AG09309 (cell line): ENCODE measurements at places on chromosomes 6 and 20.

- peak; percentile 49 for DNase-seq
Measured at GRCh38 chr6:45791211-45792168, 224.2 kb downstream of the CLIC5 start.

GRCh38 chr6:149922642-149923326 lies at the start of gene RAET1G:
TSS of gene RAET1G (minus strand) at chr6:149923121. CDS start at chr6:149923010, 111 bp downstream.
- peak; percentile 83 for DNase-seq

- DNase-seq = no peak
Measured at GRCh38 chr20:23654717-23655116, 17.0 kb upstream of the CST3 start.

DNA sequence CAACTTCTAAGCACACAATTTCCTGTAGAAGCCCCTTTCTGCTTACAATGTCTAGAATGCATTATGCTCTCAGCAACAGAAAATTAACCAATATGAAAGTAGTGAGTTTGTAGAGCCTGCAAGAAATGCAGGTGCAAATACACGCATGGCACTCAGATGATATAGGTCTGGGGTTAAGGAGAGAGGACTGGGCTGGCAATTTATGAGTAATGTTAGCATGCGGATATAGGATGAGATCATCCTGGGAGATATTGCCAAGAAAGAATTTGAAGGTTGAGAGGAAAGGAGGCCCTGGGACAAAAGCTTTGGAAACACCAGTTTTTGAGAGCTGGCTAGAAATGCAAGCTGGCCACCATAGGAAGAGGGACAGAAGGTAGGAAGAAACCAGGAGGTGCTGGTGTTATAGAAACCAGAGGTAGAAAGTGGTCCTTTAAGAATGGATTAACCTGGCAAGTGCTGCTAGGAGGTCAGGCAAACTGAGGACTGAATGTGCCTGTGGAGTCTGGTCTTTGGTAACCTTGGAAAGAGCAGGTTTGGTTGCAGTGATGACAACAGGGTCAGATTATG lies 183.2 kb upstream of the MYLIP start:
- no peak for DNase-seq

DNA sequence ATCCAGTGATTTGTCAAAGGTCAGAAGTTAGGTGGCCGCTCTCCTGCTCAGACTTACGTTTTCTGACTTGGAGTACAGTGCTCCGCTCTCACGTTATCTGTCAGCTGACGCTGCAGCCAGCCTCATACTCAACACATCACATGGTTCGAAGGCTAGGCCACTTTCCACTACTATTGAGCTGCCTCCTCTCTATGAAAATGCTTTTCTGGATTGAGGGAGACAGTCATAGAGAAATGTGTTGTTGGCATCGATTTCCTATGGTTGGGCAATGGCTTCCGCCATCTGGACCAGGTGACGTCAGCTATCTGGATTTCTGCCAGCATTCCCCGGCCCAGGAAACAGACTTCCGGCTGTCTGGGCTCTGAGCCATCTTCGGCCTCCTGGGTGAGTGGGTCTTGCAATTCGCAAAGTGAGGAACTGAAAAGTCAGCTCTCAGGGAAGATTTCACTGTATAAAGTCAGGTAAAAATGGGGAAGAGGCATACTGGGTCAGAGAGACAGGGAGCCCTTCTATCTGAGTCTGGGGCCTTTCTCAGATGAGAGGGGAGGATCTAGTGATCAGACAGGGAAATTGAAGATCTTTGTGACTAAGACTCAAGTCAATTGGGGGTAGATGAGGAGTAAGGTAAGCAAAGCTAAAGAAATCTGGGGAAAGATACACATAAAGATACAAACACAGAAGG lies 37.5 kb upstream of the IER3 start:
- peak; percentile 98 for DNase-seq

DNA sequence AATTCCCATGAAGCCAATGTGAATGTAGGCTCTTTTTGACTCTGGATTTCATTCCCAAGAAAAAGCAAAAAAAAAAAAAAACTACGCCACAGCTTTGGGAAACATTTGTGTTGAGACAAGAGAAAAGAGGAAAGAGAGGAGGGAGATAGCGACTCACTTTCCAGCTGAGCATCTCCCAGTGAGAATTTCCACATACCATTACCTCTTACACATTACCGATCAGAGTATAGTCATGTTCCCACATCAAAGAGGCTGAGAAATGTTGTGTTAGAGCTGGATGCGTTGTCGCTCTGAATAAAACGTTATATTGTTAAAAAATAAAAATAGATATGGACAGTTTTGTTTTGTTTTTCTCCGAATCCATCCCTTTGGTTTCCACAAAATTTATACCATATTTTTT lies 1019.3 kb upstream of the ADGRB3 start:
- DNase-seq = no peak

DNA sequence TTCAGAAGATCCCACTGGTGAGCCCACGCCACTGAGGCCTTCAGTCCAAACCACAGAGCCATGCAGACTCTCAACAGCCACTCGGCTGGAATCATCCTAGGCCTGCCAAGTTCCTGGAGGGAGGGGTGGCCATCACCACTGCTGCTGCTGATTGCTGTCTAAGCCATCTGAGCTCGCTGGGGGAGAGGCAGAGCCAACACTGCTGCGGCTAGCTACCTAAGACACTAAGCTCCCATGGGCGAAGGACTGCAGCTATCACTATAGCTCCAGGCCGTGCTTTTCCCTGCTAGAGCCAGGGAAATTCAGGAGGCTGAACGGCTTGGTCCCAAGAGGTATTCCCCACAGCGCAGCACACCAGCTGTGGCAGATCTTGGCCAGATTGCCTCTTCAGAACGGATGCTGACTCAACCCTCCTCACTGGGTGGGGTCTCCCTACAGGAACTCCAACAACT lies 73.6 kb downstream of the TBC1D32 start:
- DNase-seq = no peak

DNA sequence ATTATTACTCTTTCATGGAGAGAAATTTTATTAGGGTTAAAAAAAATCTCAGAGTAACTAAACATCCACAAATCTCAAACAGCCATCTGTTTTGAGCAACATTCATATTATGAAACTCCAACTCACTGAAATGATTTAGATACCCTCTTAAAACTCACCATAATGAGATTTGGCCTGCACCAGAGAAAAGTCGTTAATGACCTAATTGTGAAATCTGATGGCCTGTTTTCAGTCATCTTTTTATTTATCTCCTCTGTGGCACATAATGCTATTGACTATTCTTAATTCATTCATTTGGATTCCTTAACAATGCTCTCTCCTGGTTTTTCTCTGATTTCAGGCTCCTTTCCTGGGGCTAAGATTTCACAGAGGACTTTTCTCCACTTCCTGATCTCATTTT lies 192.7 kb downstream of the RNF144B start:
- no peak for DNase-seq

GRCh38 chr6:5670811-5671561 lies 335.7 kb downstream of the NRN1 start:
- no peak for DNase-seq

GRCh38 chr20:19774135-19774933 lies 16.3 kb downstream of the RIN2 start:
- DNase-seq = no peak

DNA sequence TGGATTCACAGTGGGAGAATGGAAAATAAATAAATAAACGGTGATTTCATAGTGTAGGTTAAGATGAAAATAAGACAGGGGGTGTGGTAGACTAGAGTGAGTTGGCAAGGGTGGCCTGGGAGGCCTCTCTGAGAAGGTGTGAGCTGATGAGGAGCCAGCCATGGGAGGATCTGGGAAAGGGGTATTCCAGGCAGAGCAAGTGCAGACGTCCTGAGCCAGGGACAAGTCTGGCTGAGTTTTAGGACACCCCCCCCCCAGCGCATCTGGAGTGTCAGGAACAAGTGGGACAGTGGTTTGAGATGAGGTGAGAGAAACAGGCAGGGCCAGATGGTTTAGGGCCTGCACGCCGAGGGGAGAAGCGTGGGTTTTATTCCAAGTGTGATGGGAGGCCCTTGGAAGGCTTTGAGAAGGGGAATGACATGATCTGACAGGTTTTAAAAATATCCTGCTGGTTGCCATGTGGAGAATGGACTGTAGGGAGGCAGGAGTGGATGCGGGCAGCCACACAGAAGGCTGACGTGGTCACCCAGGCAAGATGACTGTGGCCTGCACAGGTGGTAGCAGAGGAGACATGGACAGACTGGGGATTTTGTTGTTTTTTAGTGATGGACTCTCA lies 21.1 kb upstream of the CCM2L start:
- no peak for DNase-seq

DNA sequence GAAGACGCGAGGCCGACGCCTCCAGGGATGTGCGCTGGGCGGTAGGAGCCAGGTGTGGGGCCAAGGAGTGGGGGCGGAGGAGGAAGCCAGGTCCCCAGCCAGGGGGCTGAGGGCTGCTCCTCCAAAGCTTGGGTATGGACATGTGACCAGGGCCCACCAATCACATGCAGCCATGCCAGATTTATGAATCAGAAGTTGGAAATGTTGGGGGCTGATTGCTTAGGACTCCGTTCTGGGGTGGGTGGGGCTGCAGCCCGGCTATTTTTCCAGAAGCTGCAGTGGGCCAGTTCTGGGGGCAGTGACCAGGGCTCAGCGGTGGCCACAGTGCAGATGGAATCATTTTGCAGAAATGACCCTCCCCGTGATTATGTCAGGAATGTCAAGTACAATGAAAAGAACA lies 96.0 kb downstream of the CEBPB start:
- DNase-seq = peak; percentile 75

DNA sequence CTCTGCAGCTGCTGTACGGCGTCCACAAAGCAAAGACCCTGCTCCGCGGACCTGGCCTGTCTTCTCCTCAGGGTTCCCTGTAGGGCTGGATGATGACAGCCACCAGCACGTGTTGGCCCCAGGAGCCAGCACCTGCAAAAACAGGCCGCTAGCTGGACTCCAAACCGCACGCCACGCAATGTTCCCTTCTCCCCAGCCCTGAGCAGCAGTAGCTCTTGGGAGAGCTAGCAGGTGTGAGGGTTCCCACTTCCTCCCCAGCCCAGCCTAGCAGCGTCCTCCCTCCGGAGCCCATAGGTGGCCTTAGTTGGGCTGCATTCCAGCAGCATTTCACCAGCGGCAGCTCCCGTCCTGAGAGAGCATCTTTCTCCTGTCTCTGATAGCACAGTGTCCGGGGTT lies 42.3 kb downstream of the DACT2 start:
- no peak for DNase-seq

GRCh38 chr6:111898452-111898851 lies 25.2 kb upstream of the FYN start:
- no peak for DNase-seq

- DNase-seq = no peak
Measured at GRCh38 chr20:63739130-63740069, at the start of gene SLC2A4RG. TSS of gene SLC2A4RG (plus strand) at chr20:63739776. CDS start at chr20:63739913, 137 bp downstream.

GRCh38 chr6:11270030-11271027 lies 37.9 kb upstream of the NEDD9 start:
- DNase-seq = no peak

DNA sequence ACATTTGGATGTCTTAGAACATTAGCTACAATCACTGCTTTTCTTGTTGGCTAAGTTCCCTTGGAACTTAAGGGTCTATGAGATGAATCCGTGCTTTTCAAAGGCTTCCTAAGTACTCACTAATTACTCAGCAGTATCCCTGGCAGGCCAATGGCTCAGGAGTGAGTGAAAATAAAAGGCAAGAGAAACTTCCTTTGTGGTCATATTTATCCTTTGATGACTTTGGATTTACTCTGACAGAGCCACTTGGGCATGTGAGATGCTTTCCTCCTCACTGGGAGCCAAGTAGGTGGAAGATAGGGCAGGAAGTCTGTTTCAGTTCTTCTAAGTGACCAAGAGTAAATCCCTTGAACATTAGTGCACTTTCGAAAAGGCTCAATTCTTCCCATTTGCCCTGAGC lies 224.3 kb upstream of the FOXA2 start:
- no peak for DNase-seq

GRCh38 chr20:11520596-11520995 lies 397.1 kb upstream of the BTBD3 start:
- no peak for DNase-seq

GRCh38 chr20:47205577-47206123 lies 150.8 kb downstream of the ZMYND8 start:
- DNase-seq = no peak

DNA sequence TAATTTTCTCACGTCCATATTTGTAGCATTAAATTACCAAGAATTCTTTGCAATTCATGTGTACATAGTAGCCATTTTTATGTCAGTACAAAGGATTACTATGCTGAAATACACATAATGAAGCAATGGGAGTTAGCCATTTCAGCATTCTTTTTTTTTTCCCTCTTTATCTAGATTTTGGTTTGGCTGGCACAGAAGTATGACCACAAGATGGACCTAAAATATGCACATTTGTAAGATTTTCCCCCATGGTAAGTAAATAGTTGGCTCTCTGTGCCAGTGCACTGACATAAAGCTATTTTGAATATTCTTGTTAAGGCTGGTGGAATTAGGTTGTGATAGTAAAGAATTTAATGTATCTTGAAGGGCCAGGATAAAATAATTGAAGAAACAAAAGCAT lies 486.1 kb upstream of the BTBD3 start:
- peak; percentile 55 for DNase-seq

- no peak for DNase-seq
Measured at GRCh38 chr20:4787069-4787468, 65.4 kb downstream of the PRND start.

- DNase-seq = no peak
Measured at GRCh38 chr6:12066297-12066696, 54.2 kb downstream of the HIVEP1 start.

DNA sequence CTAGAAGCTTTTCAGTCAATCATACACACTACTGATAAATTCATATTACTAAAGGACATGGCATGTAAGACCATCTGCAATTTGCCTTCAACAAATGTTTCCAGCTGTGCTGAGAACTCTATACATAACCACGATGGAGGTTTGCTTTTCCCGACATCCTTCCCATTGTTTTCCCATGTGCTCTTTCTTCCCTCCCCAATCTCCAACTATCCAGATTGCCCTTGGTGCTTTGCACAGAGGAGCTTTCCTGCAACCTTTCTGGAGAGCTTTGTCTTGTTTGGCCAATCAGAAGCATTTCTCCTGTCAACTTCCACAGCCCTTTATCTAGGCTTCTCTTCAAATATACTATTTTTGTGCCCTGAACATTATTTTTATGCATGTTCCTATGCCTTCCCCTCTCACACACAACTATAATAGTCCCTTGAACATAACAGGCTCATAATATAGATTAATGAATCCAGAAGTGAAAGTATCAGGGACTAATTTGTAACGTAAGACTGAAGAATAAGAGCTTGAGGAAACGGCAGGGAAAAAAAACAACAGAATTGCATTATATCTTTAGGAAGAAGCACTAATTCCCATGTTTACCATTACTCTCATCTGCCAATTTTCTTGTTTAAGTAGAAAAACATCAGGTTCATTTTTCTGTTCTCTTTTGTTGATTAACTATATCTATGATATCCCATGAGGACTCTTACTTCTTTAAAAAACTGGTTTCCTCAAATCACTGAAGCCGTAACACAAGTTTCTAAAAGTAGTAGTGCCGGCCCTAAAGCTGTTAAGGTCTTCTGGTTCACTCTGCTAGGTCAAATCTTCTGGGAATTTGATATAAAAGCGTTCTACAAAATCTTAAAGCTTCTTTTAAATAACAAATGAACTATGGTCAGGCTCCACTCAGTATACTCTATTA lies 20.1 kb downstream of the SMLR1 start:
- no peak for DNase-seq
